Esophagus muscularis mucosa (tissue), 4 donors: ENCODE measurements at places on chromosomes 12 and 14. TPM values are rescaled to one million over a fixed set of nuclear protein-coding genes. Genes with fewer than 3 reads are reported as not detected.

GRCh38 chr12:48175613-48176416 is 7.6 kb upstream of the CCDC184 start:
- no peak for DNase-seq

- DNase-seq = no peak
Measured at GRCh38 chr14:33404054-33404453, 465.4 kb downstream of the NPAS3 start.

DNA sequence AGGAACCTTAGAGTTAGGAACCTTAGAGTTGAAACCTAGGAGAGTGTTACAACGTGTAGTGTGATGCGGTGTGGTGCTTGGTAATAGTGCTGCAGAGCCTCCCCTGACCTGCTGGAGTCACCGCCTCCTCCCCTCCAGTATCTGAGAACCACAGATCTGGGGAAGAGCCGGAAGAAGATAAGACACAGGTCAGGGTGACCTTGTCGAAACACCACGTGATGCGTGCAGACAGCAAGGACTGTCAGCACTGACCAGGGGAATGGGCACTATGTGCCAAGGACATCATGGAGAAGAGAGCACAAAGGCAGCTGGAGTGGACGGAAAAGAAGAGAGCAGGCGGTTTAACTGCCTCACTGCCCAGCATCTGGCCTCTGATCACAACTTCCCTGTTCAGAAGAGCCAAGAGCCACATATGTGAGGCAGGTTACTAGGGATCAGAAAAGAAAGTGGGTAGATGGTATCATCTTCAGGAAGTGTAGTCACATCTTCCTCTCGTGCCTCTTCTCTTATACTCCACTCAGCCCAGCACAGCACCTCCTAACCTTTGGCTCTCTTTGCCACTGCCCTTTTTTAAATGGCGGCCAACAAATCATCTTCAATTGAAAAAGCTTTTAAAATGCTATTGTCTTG is 93.7 kb downstream of the TESC start:
- no peak for DNase-seq

The NKX2-1 gene
- 0.45 TPM for total RNA-seq

GRCh38 chr12:24997970-24998582 is 49.2 kb upstream of the BCAT1 start:
- DNase-seq = no peak

GRCh38 chr12:49232940-49233841 is 31.7 kb upstream of the TUBA1C start:
- no peak for DNase-seq

DNA sequence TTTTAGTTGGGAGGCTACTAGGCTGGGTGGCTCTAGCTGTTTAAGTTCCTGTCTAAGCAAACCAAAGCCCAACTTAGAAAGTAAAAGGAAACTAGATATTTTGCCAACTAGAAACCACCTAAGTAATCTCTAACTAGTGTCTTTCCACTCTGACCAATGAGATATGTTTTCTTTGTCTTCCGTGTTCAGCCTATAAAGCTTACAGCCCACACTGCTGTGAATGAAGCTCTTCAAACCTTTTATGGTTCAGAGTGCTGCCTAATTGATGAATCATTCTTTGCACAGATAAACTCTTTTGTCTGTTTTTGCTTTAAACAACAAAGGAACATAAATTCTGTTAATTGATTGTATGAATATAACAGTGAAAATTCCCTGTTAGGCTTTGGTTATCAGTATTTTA is 66.1 kb downstream of the FUT8 start:
- no peak for DNase-seq

GRCh38 chr14:84804468-84804867 is 725.5 kb upstream of the FLRT2 start:
- no peak for DNase-seq

DNA sequence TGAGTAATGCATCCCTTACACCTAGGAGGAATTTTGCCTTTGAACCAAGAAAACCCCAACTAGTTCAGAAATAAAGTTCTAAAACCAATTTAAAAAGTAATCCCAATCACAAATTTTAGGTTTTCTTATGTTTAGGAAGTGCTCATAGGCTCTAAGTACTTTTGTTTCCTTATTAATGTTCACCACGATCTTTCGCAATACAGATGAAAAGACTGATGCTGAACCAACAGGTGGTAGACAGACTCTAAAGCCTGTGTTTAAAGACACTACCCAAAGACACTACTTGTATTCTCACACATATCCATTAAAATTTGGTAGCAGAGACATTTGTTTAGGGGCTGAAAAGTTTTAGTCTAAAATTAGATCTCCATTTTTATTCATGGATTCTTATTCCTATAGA is 10.6 kb upstream of the PHLDA1 start:
- DNase-seq = no peak

The MAP1LC3B2 gene
- 0.83 TPM for total RNA-seq

DNA sequence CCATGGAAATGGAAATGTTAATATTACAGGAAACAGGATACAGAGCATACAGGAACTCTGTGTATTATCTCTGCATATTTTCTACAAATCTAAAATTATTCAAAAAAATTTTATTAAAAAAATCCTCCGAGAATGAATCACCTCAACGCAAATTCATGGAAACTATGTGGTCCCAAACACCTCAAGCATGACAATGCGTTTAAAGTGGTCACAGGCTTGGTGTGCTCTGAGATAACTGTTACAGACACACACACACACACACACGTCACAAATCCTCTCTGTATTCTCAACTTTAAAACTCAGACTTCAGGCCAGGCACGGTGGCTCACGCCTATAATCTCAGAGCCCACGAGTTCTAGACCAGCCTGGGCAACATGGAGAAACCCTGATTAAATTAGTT is 45.3 kb upstream of the MTERF2 start:
- no peak for DNase-seq

The NGB gene
- 4.2 TPM for total RNA-seq

The NEUROD4 gene
- total RNA-seq = not detected

DNA sequence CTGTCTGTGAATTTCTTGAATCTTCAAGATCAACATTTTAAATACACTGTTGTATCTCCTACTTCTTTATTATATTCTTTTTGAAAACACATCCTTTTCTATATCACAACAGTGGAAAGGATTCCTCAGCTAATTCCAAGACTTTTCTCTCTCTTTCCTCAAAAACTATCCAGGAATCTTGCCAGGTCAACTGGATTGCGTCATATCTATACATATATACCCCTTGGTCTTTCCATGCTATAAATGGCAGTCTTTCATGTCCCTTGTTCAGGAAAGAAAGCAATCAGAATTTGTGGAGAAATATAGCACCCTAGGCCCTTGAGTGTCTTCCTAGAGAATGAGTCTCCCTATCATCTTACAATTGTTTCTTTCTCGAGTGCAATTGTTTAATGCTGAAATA is 149.0 kb downstream of the KCNA5 start:
- DNase-seq = no peak

DNA sequence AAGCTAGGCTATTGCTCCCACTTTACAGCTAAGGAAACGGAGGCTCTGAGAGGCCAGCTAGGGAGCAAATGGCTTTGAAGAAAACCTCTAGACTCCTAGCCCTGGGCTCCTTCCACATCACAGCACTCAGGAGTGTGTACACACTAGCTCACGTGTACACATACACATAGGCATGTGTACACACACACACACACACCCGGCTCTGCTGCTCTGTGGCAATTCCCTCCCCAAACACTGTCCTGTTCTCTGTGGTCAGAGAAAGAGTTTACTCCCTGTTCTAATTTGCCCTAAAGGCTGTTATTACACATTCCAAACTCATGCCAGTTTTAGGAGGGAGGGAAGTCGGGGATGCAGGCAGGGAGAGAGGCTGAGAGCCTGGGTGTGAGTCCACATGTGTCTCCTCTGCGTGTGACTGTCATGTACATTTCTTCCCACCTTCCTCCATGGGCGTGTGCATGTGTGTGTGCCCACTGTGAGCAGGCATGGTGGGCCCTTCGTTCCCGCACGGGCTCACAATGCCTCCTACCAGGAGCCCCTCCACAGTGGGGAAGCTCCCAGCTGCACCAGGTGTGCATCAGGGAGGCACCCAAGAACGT is 14.2 kb downstream of the TRPV4 start:
- no peak for DNase-seq

- DNase-seq = no peak
Measured at GRCh38 chr12:97194546-97194945, 268.1 kb upstream of the RMST start.

DNA sequence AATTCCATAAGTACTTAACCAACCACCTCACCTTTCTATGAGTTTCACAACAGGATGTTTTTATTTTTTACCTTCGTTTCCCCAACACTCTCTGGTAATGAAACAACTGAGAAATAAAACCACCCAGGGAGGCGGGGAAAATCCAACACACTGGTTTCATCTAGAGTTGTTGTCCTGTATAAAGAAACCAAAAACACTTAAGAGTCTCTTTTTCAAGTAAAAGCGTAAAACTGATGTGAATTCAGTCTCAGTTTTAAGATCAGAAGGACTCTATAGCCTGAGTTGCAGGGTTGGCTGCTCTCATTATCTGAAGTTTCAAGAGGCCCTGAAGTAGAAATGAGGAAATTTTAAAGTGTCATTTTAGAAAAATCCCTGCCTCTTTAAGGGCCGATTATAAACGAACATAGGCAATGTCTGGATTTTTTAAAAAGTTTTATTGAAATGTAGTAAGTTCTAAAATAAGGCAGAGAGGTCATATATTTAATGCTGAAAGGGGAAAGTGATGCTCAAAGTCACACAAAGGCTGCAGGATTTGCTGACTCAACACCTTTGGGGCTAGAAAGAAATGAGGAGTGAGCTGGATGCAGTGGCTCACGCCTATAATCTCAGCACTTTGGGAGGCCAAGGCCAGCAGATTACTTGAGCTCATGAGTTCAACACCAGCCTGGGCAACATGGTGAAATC is 27.2 kb downstream of the HIGD1C start:
- no peak for DNase-seq

DNA sequence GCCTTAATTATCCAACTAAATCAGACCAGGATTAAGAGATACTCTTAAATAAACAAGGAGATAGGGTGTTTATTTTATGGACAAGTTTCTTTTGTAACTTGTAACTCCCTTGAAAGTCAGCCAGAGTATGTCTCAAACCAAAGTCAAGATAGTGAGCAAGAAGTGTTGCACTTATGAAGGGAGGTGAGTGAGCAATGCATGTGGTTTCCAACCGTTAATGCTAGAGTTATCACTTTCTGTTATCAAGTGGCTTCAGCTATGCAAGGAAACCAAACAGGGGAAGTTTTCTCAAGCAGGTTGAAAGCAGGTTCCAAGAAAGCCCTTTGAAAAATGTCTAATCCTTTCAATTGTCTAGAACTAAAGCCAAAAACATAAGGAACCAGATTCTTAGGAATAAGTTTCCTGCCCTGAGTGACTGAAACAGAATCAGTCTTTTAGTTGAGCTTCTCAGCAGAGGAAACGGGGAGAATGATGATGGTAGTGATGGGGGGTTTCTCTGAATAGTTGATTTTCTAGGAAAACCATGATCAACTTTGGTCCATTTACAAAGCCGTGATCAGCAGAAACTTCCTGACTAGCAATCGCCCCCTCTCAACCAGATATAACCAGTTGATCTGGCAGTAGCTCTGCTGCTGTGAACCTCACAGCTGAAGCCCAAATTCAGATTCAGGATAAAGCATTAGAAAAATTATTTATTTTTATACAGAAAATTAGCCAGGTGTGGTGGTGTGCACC is 128.4 kb downstream of the DAD1 start:
- no peak for DNase-seq

The FGFR1OP2 gene
- 64.4 TPM for total RNA-seq

GRCh38 chr12:41459906-41460214 is 271.7 kb downstream of the PDZRN4 start:
- DNase-seq = no peak

The STAC3 gene
- total RNA-seq = 1.7 TPM

- DNase-seq = no peak
Measured at GRCh38 chr14:93727039-93727740, 61.1 kb downstream of the PRIMA1 start.

The KCNA5 gene
- total RNA-seq = 1.8 TPM

- no peak for DNase-seq
Measured at GRCh38 chr14:73753124-73753886, 39.1 kb upstream of the PNMA1 start.

DNA sequence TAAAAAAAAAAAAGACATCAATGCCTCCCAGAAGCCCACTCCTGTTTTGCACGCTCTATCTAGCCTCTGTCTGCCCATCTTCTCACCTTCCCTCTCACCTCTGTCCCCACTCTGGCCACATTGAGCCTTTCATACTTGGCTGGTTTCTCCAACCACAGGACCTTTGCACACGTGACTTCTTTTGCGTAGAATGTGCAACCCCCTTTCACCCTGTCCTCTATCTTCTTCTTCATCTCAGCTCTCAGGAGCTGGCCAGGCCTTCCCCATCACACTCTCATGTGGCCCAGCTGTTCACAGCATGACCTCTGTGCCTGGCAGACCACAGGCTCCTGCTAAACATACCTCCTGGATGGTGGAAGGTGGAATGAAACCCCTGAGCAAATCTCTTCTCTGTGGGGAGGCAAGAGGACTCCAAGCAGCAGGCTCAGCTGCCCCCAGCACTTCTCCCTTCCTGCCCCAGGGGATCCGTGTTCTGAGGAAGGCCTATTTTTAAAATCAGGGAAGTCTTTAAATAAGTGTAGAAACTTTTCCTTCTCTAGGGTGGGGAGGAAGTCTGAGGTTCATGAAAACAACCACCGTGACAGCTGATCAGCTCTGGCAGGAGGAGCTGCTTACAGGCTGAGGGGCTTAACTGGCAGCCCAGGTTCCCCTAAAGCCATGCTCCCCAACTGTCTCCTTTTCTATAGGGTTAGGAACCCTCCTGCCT is 11.6 kb downstream of the HVCN1 start:
- no peak for DNase-seq

The CLEC2A gene
- total RNA-seq = not detected

The HSPB8 gene
- 573 TPM for total RNA-seq

- no peak for DNase-seq
Measured at GRCh38 chr12:78457938-78458337, 406.6 kb upstream of the SYT1 start.

GRCh38 chr12:70221626-70222025 is 21.6 kb upstream of the CNOT2 start:
- no peak for DNase-seq

The ESR2 gene
- total RNA-seq = 0.42 TPM

- no peak for DNase-seq
Measured at GRCh38 chr14:23377573-23378563, 1.0 kb downstream of the CMTM5 start.

The KRT3 gene
- total RNA-seq = not detected

DNA sequence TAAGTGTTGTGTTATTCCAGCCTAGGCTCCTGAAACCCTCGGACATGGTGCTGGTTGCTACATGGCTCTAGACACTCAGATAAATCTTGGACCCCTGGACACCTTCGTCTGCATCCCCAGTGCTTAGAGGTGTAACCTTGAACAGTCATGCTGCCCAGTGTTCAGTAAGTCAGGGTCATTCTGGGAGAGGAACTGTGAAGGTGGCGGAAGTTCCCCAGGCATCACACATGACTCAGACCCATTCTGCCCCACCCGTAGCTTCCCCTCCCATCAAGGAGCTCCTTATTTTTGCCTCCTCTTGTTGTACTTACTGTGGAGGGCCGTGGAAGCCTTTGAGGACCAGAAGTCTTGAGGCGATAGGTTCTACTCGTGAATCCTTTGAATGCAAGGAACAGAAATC is 18.1 kb upstream of the SSPN start:
- no peak for DNase-seq

The LALBA gene
- not detected for total RNA-seq

- no peak for DNase-seq
Measured at GRCh38 chr14:28769276-28769880, 2.8 kb downstream of the FOXG1 start.

GRCh38 chr12:97397008-97397407 is 65.6 kb upstream of the RMST start:
- no peak for DNase-seq

- DNase-seq = no peak
Measured at GRCh38 chr14:101441710-101442109, 119.6 kb upstream of the DIO3 start.

GRCh38 chr12:25817166-25817565 is 141.3 kb upstream of the RASSF8 start:
- no peak for DNase-seq
